ACHN (cell line): ENCODE measurements at places on chromosomes 16 and 17.
A peak's percentile ranks its signal among the peaks of the same experiment; 100 is the strongest.

GRCh38 chr17:58384897-58385296 is 32.4 kb downstream of the RNF43 start:
- DNase-seq, result no peak

DNA sequence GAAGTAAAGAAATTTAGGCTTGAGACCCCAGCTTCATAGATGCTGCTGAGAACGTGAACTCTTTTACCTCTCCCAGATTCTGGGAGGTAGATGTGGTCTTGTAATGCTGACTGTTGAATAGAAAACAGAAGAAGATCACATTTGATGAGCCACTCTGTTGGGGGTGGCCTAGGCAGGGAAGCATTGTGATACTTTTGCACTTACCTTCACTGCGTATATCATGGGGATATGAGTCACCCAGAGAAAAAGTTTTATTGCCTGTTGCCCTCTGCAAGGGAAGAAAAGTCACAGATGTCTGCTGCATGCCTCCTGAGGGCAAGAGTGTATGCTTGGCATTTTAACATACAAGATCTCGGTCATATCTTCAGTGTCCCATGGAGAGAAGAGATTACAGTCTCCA is 365.4 kb downstream of the SNX29 start:
- DNase-seq, result no peak

DNA sequence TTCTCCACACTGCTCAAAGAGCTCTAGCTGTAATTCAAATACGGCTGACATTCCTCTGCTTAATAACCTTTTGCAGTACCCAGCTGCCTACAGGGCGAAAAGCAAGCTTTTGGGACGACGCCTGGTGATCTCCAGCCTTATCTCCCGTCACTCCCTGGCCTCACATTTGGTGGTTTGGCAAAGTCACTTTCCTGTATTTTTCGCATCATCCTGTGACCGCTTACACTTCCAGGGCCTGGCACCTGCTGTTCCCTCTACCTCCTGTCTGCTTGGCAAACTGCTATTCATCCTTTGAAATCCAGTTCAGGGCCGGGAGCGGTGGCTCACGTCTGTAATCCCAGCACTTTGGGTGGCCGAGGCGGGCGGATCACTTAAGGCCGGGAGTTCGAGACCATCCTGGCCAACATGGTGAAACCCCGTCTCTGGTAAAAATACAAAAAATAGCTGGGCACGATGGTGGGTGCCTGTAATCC is 2.7 kb upstream of the BHLHA9 start:
- DNase-seq, result peak; percentile 11

DNA sequence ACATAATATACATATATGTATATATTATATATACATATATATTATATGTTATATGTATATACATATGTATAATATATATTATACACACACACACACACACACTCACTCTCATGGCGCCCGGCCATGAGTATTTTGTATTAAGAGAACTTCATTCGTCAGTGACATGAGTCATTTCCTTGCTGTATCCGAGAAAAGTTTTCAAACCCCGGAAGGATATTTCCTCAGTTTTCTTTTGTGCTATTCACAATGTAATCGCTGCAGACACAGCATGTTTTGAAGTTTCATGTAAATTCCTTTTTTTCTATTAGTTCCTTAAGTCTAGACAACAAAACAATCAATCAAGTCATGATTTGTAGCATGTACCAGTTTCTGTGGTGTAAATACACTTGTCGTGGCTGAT is 33.3 kb downstream of the OR1D5 start:
- DNase-seq, result no peak

- DNase-seq, result no peak
These were observed 15.6 kb downstream of the TLE7 start for GRCh38 chr16:71426069-71426879.

DNA sequence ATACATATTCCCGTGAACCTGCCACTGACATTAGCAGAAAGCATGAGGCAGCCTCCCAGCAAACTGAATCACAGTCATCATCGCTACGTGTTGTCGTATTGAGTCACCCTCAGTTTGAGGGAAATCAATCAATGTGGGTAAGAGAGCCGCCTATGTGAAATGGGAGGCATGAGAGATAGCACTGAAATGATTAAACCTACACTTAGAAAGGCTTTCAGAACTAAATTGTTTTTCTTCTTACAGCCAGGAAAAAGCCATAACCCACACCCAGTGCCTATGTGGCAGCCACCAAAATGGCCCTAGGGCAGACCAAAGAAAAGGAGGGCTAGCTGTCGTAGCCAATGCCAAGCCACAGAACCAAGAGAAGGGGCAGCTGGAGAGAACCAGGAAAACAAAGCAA is 90.5 kb downstream of the ADAMTS18 start:
- no peak for DNase-seq

GRCh38 chr17:35238821-35239220 is 4.1 kb upstream of the SLFN5 start:
- no peak for DNase-seq
